ENCODE measurements at places on chromosomes 5 and 9. TPM values are rescaled to one million over a fixed set of nuclear protein-coding genes. Genes with fewer than 3 reads are reported as not detected.

HEMGN gene
- total RNA-seq, result not detected

CEMIP2 gene
- 75.8 TPM for total RNA-seq

KLHL3 gene
- 1.4 TPM for total RNA-seq

ARID3C gene
- total RNA-seq, result 0.58 TPM

SNCAIP gene
- total RNA-seq, result 26.2 TPM

CCNO gene
- total RNA-seq, result not detected

SLC46A2 gene
- not detected for total RNA-seq

DEPDC1B gene
- 11.9 TPM for total RNA-seq

GPR151 gene
- total RNA-seq, result not detected

MAMDC2 gene
- total RNA-seq, result 0.86 TPM

RC3H2 gene
- total RNA-seq, result 18.1 TPM

ZFP62 gene
- total RNA-seq, result 6.9 TPM

WDR38 gene
- total RNA-seq, result not detected

SLC6A7 gene
- not detected for total RNA-seq

TRIM14 gene
- 17.7 TPM for total RNA-seq

DOK3 gene
- total RNA-seq, result 1.2 TPM

ZDHHC11 gene
- total RNA-seq, result under 0.01 TPM

IL7R gene
- 19.6 TPM for total RNA-seq

NAIP gene
- total RNA-seq, result 0.89 TPM

PRR16 gene
- 34.3 TPM for total RNA-seq

BSPRY gene
- not detected for total RNA-seq

EIF4EBP3 gene
- 3.5 TPM for total RNA-seq

PPP3R2 gene
- not detected for total RNA-seq

DMRT1 gene
- 0.58 TPM for total RNA-seq

BARHL1 gene
- not detected for total RNA-seq

PCDHB13 gene
- total RNA-seq, result not detected

ZNF354C gene
- total RNA-seq, result 2.9 TPM
